T-helper 17 cell (primary cell): ENCODE measurements at places on chromosomes 1 and 21.

- no peak for DNase-seq
Measured at GRCh38 chr1:2591233-2591580, 4.6 kb downstream of the PRXL2B start.

GRCh38 chr1:222021129-222021528 lies 279.2 kb upstream of the DUSP10 start:
- no peak for DNase-seq

GRCh38 chr1:193014400-193014799 lies 44.8 kb downstream of the UCHL5 start:
- DNase-seq: no peak

DNA sequence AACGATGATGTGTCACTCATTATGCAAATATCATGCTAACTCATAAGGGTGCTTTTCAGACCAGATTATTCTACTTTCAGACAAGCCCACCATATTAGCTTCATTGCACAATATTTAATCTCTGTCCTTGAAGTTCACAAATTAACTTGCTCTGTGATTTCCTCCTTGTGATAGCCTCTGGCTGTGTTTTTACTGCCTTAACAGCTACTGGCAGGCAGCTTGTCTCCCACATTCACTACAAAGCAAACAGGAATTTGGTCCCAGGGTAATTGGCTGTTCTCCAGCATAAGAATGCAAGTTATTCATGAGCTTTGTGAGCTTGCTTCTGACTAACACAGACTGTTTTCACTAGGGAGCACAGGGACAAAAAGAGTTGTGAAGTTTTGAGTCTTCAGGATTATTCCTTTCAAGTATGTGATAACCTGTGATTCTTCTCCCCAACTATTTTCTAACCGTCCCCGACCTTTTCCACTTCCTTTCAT lies 87.9 kb upstream of the HMCN1 start:
- DNase-seq: no peak

DNA sequence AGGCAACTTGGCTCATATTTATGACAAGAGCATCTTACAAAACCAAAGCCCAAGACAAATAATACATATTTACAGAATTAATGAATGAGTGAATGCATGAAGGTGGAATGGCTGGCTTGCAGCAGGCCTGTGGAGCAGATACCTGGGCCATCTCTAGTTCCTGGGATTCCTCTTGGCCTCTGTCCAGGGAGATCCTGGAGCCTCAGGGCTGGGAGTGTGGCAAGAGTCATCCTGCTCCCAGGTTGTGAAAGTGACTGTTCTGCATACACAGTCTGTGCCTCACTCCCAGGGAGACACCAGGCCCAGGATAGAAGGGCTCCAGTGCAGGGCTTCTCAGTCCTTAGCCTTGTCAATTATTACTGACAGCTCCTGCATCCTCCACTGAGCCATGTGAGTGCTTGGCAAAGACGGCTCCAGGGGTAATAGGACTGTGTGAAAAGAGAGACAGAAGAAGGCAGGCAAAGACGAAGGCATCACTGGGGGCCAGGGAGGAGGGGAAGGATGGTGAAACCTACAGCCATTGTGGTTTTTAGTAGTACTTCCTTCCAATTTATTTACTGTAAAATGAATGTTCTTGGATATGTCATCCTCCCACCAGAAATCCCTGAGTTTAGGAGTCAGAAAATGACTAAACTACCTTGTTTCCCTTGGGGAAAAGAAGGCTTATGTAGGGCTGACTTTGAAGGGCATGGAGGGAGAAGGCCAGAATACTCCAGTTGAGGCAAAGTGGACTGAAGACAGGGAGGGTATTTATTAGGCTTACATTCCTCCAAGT lies 14.3 kb upstream of the KPRP start:
- no peak for DNase-seq

DNA sequence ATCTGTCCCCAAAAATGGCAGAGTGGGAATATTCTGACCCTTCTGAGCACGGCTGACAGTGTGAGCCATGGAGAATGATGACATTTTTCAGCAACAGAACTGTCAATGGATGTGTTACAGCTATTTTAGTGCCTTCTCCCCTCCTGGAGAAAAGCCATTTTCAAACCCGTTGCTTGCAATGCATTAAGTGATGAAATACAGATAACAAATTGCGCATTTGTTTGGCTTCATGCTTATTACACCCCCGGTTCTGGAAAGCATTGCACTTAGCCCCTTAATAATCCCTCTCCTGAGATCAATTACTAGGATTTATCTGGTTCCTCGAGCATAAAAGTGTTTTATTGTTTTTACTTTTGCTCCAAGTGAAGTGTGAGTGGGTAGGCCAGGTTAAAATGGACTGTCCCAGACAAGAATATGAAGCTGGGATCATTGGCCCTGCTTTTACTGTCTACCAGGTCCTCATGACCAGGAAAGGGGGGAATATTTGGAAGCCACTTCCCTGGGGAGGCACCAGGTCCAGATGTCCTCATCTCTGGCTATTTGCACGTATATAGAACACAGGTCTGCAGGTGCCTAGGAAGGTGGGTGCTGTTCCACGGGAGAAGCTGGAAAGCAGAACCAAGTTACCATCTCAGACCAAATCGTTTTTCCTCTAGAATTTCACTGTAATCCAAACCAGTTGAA lies 37.5 kb upstream of the HHAT start:
- DNase-seq: no peak

- no peak for DNase-seq
Measured at GRCh38 chr1:41023279-41023990, 1.9 kb upstream of the SLFNL1 start.

GRCh38 chr1:109250454-109251276 lies 1.3 kb downstream of the CELSR2 start:
- no peak for DNase-seq

DNA sequence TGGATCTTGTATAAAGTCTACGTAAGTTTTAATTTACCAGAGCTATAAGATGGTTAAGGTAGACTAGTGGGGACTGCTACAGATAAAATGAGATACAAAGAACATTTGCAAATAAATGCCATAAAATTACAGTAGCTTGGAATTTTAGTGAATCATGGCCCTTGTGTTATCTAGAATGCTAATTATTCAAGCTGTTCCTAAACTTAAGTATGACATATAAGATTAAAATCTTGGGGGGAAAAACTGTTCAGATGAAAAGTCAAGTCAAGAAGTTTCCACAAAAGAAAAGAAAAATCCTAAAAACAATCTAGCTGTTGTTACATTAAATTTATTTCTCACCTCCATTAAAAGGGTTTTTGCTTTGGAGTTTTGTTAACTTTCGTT lies 51.7 kb downstream of the SIM2 start:
- DNase-seq: no peak

DNA sequence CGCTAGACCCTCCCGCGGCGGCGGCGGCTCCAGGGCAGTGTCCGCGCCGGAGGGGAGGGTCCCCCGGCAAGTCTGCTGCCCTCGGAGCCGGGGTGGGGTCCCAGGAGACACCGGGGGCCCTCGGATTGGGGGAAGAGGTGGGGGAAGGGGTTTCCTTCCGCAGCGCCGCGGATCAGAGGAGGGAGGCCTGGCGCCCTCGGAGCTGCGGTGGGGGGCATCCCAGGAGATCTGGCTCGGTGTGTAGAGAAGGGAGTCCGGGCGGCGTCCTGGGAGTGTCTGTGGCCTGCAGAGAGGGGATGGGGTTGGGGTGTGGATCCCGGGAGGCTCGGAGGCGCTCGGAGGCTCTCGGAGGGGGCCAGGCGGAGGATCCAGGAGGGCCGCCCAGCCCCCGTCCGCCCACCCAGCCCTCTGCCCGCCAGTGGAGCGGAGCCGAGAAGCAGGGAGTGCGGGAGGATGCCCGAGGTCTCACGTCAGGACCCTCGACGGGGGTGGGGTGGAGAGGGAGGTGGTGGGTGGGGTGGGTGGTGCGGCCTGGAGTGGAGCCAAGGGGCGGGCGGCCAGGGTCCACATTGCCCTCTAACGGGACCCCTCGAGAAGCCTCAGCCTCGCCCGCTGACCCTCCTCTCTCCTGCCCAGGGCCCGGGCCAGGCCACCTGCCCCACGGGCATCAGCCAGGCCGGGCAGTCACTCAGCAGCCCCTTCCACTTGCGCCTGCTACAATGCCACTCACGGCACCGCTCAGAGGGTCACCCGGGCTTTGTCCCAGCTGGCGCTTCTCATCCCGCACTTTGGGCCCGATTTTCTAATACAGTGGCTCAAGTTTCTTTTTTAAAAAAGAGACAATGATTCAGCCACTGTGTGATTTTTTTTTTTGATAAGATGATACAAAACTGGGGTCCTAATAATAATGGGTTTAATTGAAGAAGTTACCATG lies 60.2 kb upstream of the ARHGEF16 start:
- no peak for DNase-seq
